Muscle of leg (tissue), 16 donors: ENCODE measurements at places on chromosomes 4 and X. TPM values are rescaled to one million over a fixed set of nuclear protein-coding genes. Genes with fewer than 3 reads are reported as not detected.

DNA sequence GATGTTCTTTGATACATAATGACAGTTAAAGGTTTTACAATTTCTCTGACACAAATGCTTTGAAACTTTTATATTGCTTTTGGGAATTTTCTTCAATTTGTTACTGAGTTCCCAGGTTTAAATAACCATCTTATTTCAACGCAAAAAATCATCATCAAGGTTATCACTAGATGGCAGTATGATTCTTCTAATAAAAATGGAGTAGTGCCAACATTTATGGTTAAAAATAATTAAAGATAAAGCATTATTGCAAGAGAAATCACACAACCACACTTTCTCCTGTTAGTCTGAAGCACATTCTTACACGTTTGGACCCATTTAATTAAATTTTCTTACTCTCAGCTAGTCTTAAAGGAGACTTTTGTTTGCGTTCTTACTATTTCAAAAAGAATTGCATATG lies 611.3 kb upstream of the CPXCR1 start:
- DNase-seq, result no peak

The ART3 gene
- 31.5 TPM for polyA plus RNA-seq

DNA sequence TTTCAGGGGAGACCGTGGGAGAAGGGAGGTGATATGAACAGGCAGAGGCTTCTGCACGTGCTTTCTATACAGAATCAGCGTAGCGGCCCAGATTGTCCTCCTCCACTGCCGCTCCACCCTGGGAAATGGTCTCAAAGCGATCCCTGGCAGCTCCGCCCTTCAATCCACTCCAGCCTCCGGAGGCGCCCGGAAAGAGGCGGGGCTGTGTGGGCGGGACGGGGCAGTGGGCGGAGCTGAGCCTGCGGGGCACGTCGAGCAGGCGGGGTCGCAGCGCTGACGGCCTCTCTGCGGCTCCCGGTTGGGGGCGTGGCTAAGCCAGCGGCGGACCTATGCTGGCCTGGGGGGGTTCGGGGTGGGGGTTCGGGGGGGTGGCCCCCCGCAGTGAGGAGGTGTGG lies 210 bp upstream of the SMIM10L2A start:
- peak; percentile 87 for DNase-seq

- DNase-seq, result no peak
Observed at GRCh38 chr4:183181081-183181480, 82.0 kb downstream of the WWC2 start.

GRCh38 chr4:3521621-3522325 lies 10.4 kb downstream of the LRPAP1 start:
- DNase-seq, result no peak

The LDB2 gene
- 55.9 TPM for polyA plus RNA-seq

DNA sequence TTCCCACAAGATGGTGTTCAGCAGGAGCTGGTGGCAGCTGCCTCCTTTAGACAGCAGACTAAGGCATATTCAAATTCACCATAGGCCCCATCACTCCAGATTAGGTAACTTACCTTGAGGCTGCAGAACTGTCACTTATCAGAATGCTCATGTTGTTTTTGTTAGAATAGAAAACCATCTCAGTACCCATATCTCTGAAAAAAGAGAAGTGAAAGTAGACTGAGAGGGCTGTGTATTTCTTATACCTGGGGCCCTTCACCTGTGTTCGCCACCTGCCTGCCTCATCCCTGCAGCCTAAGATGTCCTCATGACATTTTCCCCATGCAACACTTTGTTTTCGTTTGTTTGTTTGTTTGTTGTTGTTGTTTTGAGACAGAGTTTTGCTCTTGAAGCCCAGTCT lies 32.9 kb upstream of the SPRY1 start:
- DNase-seq, result no peak

DNA sequence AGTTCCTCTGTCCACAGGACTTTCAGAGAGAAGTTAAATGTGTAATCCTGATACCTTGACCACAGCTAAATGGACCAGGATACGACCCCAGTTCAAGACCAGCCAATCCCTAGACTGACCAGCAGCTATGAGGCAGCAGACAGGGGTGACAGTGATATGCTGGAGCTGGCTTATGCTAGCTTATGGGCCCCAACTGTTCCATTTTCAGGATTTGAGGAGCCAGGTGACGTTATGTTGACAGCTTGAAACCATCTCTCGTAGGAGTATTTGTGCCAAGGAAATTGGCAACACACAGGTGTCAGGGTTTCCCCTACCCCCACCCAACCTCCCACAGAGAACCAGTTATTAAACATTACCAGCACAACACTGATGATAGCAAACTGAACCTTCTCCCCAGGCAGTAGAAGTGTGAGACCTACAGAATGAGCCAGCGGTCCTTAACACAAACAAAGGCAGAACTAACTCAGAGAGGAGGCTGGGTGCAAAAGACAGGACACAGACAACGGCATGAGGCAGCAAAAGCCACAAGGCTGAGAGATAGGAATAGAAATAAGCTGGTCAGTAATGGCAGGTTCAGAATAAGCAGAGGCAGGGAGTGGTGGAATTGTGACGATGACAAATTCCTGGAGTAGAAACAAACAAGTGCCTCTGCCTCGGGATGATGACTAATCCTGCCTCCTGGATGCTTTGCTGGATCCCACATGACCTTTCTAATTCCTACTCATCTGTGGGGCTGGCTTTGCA lies 85.6 kb upstream of the CPEB2 start:
- DNase-seq, result peak; percentile 10
